ENCODE measurements at places on chromosomes 16 and 17.
A peak's percentile ranks its signal among the peaks of the same experiment; 100 is the strongest.

GRCh38 chr16:6124136-6124535 is 1026.5 kb upstream of the EEF2KMT start:
- DNase-seq, result no peak

DNA sequence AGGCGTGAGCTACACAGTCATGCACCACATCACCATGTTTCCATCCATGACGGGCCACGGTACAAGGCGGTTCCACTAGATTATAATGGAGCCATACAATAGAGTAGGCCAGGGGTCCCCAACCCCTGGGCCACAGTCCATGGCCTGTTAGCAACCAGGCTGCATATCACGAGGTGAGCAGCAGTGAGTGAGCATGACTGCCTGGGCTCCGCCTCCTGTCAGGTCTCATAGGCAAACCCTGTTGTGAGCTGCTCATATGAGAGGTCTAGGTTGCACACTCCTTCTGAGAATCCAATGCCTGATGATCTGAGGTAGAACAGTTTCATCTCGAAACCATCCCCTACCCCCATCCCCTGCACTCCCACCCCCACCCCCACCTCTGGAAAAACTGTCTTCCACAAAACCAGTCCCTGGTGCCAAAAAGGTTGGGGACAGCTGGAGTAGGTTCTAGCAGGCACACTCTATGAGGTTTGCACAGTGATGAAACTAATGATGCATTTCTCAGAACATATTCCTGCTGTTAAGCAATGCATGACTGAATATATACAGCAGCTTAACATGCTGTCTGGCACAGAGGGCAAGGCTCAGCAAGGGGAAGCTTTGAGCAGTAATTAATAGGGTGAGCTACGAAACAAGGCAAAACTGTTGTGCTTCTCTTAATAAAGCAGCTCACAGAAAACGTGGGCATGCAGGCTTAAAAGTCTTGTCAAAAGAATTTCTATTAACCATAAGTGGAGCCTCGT is 108.0 kb downstream of the VPS53 start:
- DNase-seq, result no peak

DNA sequence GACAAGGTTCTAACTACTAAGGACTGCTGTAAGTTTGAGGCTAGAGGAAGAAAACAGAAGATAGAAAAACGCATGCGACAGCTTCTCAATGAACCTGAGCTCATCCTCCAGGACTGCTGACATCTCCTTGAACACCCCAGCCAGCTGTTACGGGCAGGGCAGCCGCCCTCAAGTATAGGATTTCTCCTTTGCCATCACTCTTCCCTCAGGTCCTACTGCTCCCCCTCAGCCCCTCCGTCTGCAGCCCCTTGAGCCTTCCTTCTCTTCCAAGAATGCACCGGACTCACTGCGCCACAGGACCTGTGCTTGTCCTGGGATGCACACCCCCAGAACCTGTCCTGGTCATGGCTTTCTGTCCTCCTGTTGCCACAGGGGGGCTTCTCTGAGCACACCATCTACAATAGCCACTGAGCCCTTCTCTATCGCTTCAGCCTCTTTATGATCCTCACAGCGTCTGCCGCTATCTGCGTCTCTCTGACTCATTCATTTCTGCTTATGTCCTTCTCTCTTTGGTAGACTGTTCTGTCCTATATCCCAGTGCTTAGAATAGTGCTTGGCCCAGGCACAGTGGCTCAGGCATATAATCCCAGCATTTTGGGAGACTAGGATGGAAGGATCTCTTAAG is 15.7 kb upstream of the XYLT2 start:
- no peak for DNase-seq

GRCh38 chr17:35733366-35733765 is 1.9 kb downstream of the RASL10B start:
- no peak for DNase-seq

DNA sequence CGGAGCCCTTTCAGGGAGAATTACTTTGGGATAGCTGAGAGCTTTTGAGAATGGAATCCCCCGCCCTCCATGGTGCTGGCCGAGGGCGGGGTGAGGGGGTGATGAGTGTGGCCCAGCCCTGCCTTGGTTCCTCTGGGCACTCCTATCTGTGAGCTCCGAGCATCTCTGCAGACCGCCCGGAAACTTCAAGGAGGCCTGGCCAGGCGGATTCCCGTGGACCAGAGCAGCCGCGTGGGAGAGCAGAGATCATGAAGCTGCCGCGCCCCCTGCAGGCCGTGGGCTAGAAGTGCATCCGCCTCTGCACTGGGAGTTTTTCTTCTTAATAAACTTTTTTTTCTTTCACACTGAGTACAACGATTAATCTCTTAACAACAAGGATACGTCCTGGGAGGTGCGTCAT is 392.9 kb upstream of the EEF2KMT start:
- DNase-seq, result no peak

GRCh38 chr17:74737299-74738050 is 419 bp downstream of the RAB37 start:
- DNase-seq, result peak; percentile 27

GRCh38 chr16:30567160-30567990 is 4.1 kb downstream of the ZNF688 start:
- DNase-seq, result peak; percentile 78

DNA sequence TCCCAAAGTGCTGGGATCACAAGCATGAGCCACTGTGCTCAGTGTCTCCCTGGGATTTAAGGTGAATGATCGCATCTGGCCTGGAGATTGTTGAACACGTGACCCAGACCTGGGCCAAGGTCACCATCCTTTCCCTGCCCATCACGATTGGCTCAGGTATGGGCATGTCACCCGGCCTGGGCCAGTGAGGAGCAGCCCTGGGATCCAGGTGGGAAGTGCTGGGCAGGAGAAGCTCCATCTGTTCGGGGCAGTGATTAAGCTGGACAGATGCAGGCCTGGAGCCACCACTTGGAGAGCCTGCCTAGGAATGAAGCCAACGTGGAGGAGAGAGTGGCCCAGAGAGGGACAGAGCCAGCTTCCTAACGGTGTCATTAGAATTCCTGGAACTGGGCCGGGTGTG is 6.8 kb downstream of the LAT start:
- no peak for DNase-seq

DNA sequence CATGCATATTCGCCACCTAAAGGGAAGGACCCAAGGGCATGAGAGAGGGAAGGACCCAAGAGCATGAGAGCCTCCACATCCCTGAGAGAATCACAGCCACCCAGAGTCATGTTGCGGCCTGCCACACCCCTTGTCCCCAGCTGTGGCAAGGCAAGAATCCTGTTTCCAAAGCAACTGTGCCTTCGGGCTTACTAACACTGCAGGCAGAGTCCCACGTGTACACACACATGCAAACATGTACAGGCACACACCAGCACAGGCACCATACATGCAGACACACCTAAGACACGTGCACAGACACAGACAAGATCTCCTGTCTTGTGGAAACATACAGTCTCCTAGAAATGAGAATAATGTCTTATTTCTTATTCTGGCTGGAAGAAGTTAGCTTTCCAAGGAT is 92.4 kb upstream of the CDYL2 start:
- no peak for DNase-seq

GRCh38 chr17:5464717-5465507 is 3.9 kb downstream of the DHX33 start:
- no peak for DNase-seq

GRCh38 chr17:65079489-65079900 is 23.0 kb upstream of the GNA13 start:
- DNase-seq, result no peak

DNA sequence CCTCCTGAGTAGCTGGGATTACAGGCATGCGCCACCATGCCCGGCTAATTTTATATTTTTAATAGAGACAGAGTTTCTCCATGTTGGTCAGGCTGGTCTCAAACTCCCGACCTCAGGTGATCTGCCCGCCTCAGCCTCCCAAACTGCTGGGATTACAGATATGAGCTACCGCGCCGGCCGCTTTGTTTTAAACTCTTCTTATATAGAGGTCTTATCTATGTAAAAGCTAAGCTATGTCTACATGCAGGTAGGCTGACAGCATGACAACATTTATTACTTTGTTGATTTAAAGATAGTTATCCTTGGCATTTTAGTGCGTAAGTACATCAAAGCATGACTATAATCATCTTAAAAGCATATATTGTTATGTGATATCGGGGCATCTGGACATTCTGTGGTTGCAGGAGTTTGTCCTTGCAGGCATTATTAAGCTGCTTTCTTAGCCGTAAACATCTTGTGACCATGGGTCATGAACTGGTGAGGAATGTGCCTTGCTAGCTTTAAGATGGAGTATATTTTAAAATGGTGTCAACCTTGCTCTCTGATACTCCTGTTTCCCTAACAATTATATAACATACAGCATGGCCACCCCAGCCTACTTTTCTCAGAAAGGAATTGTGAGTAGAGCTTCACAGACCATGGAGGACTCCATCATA is 45.8 kb upstream of the TAOK1 start:
- DNase-seq, result no peak

DNA sequence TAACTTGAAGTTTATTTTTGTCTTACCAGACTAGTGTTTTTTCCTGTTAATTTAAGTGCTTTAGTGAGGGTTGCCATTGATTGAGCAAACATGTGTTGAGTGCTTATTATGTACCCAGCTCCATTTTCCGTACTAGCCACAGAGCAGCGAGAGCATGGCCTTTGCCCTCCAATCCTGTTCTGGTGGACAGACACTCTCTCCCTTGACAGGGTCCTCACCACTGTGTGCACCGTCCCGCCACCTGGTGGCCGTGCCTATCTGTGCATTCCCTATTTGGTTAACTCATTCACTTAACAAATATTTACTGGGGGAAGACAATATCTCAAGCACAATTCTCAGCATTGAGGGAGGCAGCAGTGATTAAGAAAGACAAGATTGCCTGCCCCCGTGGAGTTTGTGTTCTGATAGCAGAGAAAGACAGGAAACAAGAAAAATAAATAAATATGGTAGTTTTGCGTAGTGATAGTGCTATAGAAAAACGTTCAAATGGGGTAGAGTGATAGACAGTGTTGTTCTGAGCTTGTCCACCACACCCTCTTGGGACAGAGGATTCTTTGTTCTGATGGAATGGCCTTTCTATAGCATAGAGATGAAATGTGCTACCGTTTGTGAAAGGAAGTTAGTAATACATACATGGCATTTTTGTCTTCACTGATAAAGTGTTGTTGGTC is 13.0 kb downstream of the CDH13 start:
- peak; percentile 31 for DNase-seq

DNA sequence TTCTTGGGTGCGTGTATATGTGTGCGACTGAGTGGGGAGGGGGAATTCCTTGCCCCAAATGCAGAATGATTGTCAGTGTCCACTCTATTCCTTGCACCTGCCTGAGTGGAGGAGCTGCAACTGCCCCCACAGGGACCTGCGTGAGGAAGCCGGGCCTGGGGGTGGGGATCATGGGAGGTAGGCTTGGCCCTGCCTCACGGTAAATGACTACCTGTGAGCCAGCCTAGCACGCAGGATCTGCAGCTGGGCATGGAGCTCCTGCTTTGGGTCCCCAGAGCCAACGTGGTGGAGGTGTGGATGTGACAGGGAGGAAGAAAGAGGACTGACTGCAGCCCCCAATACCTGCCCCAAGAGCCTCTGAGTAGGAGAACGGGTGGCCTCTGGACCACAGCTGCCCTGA is 77.0 kb upstream of the GAS7 start:
- no peak for DNase-seq

- DNase-seq, result no peak
Measured at GRCh38 chr17:59863616-59864015, 29.1 kb downstream of the TUBD1 start.

DNA sequence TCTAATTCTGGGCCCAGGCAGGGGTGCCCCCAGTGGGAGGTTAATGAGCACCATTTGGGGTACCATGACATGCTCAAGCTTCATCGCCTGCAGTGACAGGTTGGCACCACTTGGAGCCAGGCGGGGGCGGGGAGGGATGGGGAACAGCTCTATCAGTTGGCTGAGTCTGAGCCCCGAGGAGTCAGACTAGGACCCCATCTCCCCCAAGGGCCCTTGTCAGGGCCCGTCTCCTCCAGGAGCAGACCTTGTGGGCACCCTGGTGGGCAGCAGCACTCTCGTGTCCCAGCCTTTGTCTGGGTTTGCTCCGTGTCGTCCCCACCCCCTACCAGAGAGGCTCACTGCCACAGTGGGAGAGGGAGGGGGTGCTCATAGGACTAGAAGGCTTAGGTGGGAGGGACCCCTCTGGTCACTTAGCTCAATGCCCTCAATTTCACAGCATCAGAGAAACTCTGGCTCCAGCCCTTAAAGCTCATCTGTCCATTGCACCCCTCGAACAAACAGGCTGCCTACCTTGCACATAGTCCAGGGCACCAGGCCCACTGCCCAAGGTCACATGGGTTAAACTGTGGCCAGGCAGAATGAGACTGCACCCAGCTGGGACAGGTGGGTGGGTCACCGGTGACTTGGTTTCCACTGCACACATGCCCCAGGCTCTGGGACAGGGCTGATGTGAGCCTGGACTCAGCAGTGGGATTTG is 4.1 kb downstream of the PPP1R9B start:
- peak; percentile 26 for DNase-seq

- DNase-seq, result no peak
Measured at GRCh38 chr17:49339354-49339753, 22.7 kb downstream of the ZNF652 start.

GRCh38 chr17:55895112-55895759 is 144.4 kb downstream of the PCTP start:
- DNase-seq, result no peak

- DNase-seq, result no peak
Measured at GRCh38 chr17:61313461-61314326, 85.9 kb upstream of the TBX2 start.

- no peak for DNase-seq
Measured at GRCh38 chr17:60630352-60630751, 30.4 kb downstream of the PPM1D start.

- DNase-seq, result no peak
Measured at GRCh38 chr17:73630531-73630930, 13.7 kb downstream of the SDK2 start.

DNA sequence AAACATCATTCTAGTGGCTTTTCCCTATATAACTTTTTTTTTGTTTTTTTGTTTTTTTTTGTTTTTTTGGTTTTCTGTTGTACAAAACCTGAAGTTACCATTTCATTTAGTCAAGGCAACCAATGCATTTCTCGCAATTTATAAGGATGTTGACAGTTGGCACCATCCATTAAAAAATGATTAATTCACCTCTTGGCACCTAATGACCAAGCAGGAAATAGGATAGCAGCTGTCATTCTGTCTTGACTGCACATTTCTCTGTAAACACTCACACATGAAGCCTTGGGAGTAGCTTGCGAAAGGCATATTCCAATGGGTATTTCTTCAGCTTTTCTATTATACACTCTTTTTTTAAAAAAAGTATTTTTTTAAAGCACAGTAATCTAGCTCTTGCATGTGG is 77.5 kb downstream of the SYCE1L start:
- DNase-seq, result no peak

Data from stimulated activated naive CD4-positive, alpha-beta T cell treated with Interleukin-2 at 50 U/mL for 16 hours (primary cell).